ENCODE measurements at places on chromosomes 12 and 14. TPM values are rescaled to one million over a fixed set of nuclear protein-coding genes. Genes with fewer than 3 reads are reported as not detected.
A peak's percentile ranks its signal among the peaks of the same experiment; 100 is the strongest.

PCNX1 gene
- total RNA-seq = 80.2 TPM

MAPK1IP1L gene
- total RNA-seq = 81.8 TPM

KCNC2 gene
- not detected for total RNA-seq

DNA sequence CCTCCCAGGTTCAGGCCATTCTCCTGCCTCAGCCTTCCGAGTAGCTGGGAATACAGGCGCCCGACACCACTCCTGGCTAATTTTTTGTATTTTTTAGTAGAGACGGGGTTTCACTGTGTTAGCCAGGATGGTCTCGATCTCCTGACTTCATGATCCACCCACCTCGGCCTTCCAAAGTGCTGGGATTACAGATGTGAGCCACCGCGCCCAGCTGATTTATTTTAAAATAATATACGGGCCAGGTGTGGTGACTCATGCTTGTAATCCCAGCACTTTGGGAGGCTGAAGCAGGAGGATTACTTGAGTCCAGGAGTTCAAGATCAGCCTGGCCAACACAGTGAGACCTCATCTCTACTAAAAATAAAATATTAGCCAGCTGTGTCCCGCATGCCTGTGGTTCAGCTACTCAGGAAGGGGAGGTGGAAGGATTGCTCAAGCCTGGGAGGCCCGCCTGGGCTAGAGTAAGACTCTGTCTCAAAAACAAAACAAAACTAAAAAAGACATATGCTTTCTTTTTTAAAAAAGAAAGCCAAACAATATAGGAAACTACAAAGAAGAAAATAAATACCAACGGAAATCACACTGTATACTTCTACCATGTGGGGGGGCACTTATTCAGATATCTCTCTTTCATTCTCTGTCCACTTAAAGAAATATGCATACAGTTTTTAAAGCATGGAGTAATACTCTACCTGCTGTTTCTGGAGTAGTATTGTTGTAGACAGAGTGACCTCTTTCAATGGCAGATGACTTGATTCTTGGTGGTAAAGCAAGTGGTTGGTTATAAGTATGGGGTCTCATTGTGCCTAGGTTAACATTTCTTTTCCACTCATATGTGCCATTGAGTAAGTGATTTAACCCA lies 930 bp upstream of the MIA2 start:
- no peaks in the 10 kb centered on the region for H3K4me1 ChIP-seq
- no peak overlapping the region for H3K27ac ChIP-seq
- no peaks in the 10 kb centered on the region for H3K27me3 ChIP-seq
- peak; percentile 63 for DNase-seq

- H3K27ac ChIP-seq = no peak overlapping the region
- no peak for DNase-seq
- no peaks in the 10 kb centered on the region for H3K4me1 ChIP-seq
- H3K4me3 ChIP-seq = no peak overlapping the region
- H3K36me3 ChIP-seq = no peaks in the 10 kb centered on the region
Observed at GRCh38 chr14:95045836-95046430, 111.4 kb downstream of the DICER1 start.

- H3K27me3 ChIP-seq = no peaks in the 10 kb centered on the region
- no peak overlapping the region for H3K4me3 ChIP-seq
- DNase-seq = no peak
- no peaks in the 10 kb centered on the region for H3K36me3 ChIP-seq
- no peaks in the 10 kb centered on the region for H3K4me1 ChIP-seq
- H3K27ac ChIP-seq = no peak overlapping the region
Observed at GRCh38 chr14:26130690-26131089, 467.1 kb downstream of the NOVA1 start.

- no peaks in the 10 kb centered on the region for H3K4me1 ChIP-seq
- no peaks in the 10 kb centered on the region for H3K27me3 ChIP-seq
- no peak overlapping the region for H3K27ac ChIP-seq
- no peak overlapping the region for H3K4me3 ChIP-seq
Observed at GRCh38 chr14:65879248-65880009, 466.9 kb downstream of the FUT8 start.

DNA sequence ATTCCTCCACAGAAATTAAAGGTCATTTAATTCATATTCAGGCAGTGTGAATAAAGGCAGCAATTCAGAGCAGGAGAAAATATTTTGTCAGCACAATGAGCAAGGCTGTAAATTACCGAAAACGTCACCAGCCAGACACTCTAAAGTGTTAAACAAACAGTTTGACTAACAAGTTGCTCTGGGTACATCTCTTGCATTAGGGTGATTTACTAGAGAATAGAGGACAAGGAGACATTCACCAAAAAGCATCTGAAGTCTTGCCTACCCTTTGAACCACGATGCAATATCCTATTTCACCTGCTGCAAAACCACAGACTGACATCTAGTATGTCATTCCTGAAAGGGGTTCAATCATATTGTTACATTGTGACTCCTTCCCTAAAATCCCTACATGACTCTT lies 27.1 kb upstream of the GPHB5 start:
- no peak for DNase-seq
- H3K36me3 ChIP-seq = no peaks in the 10 kb centered on the region
- no peaks in the 10 kb centered on the region for H3K27me3 ChIP-seq
- H3K4me1 ChIP-seq = no peaks in the 10 kb centered on the region
- no peak overlapping the region for H3K4me3 ChIP-seq
- H3K27ac ChIP-seq = no peak overlapping the region

DNA sequence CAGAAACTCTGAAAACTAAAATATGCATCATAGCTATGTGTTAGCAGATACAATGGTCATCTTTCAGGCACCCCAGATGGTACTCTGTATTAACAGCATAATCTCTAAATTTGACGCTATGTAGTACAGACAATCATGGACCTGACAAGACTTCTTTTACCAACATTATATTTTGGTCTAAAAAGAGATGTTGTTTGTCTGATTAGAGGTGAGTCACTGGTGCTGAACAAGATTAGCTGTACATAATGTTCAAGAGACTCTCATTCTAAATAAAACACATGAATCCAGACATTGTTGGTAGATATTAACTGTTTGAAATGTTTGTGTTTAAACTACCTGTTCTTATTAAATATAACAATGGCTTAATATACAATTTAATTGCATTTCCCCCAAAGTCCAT lies 146.4 kb upstream of the LMNTD1 start:
- no peak overlapping the region for H3K4me3 ChIP-seq
- H3K27ac ChIP-seq = no peak overlapping the region
- no peak for DNase-seq
- H3K27me3 ChIP-seq = no peaks in the 10 kb centered on the region
- H3K4me1 ChIP-seq = no peaks in the 10 kb centered on the region
- H3K36me3 ChIP-seq = no peaks in the 10 kb centered on the region

GRCh38 chr12:115423546-115423987 lies 739.6 kb upstream of the TBX3 start:
- no peak overlapping the region for H3K4me3 ChIP-seq
- no peak overlapping the region for H3K27ac ChIP-seq
- no peaks in the 10 kb centered on the region for H3K4me1 ChIP-seq
- no peaks in the 10 kb centered on the region for H3K36me3 ChIP-seq
- H3K27me3 ChIP-seq = no peaks in the 10 kb centered on the region
- DNase-seq = no peak

DNA sequence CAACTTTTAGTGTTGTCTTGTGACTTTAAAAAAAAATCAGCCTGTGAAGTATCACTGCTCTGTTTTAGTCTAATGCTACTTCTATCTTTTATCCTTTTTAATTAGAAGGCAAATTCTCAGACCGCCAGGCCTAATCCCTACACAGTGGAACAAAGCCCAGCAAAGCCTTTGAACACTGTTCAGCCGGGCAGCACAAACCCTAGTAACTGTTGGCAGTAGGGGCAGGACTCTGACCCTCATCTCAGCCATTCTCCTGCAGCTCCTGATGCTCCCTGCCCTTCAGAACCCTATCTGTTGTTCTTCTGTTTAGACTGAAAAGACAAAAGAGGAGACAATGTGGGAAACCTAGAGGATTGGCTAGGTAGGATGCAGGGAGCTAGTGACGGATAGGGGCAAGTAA lies 78.0 kb upstream of the OTX2 start:
- H3K27ac ChIP-seq = no peak overlapping the region
- H3K4me1 ChIP-seq = no peaks in the 10 kb centered on the region
- H3K4me3 ChIP-seq = no peak overlapping the region

- DNase-seq = no peak
- H3K27me3 ChIP-seq = no peaks in the 10 kb centered on the region
- H3K4me1 ChIP-seq = no peaks in the 10 kb centered on the region
- no peaks in the 10 kb centered on the region for H3K36me3 ChIP-seq
- no peak overlapping the region for H3K4me3 ChIP-seq
- H3K27ac ChIP-seq = no peak overlapping the region
Observed at GRCh38 chr14:85301506-85301905, 228.4 kb upstream of the FLRT2 start.

DNA sequence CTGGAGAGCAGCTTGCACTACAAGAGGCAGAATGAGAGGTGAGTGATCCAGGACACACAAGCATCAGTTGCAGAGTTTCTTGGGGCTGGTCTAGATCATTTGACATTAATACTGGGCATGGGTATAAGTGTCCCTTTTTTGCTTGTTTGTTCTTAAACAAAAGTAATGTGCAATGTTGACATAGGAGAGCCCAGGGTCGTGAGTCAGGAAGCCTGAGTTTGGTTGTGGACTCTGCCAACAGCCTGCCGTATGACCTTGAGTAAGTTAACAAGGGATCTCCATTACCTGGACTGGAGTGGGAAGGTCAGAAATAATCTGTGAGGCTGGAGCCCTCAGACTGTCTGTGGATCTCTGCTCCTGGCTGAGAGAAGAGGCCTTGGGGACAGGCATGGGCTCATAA lies 170.3 kb downstream of the KCNA5 start:
- H3K4me1 ChIP-seq = no peaks in the 10 kb centered on the region
- H3K27me3 ChIP-seq = no peaks in the 10 kb centered on the region
- H3K36me3 ChIP-seq = no peaks in the 10 kb centered on the region
- no peak overlapping the region for H3K4me3 ChIP-seq
- H3K27ac ChIP-seq = no peak overlapping the region

DNA sequence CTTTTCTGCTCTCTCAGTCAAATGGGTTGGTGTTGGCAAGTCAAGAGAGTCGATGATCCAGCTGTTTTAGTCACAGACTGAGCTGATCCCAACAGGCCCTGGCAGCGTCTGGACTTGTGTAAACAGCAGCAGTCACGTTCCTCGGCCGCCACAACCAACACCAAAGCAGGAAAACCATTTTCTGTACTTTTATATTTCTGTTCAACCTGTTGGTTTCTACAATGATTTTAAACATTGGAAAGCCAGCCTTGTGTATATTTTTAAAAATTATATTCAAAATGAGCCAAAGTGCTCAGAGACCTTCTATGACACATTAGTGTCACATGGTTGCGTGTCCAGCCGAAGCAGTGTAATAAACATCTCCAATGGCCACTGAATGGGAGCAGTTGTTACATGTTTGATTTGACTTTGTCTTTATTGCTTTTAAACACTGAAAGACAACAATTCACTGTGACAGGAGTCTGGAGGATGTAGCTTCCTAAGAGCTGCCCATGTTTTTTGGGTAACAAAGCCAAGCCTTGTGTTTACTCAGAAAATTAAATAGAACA lies 5.9 kb upstream of the SIVA1 start:
- H3K27me3 ChIP-seq = no peaks in the 10 kb centered on the region
- no peak for DNase-seq
- no peaks in the 10 kb centered on the region for H3K36me3 ChIP-seq
- peak overlapping the region; percentile 23 for H3K27ac ChIP-seq
- peaks cover 5% of the 10 kb centered on the region for H3K4me1 ChIP-seq
- no peak overlapping the region for H3K4me3 ChIP-seq

DNA sequence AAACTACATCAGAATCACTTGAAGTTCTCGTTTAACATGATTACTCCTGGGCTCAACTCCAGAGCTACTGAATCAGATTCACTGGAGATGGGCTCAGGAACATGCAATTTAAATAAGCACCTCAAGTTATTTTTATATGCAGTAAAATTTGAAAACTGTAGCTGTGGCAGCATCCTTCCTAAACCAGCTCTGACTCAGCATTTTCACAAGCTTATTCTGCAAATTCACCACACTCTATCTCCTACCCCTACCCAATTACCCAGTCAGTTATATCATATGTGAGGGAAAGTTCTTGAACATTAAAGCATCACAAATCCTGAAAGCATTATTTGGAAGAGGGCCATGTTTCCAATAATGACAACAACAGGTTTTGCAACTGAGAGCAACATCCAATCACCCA lies 24.2 kb upstream of the LRRC9 start:
- H3K4me3 ChIP-seq = no peak overlapping the region
- no peaks in the 10 kb centered on the region for H3K4me1 ChIP-seq
- no peaks in the 10 kb centered on the region for H3K27me3 ChIP-seq
- no peak overlapping the region for H3K27ac ChIP-seq
- no peaks in the 10 kb centered on the region for H3K36me3 ChIP-seq

DNA sequence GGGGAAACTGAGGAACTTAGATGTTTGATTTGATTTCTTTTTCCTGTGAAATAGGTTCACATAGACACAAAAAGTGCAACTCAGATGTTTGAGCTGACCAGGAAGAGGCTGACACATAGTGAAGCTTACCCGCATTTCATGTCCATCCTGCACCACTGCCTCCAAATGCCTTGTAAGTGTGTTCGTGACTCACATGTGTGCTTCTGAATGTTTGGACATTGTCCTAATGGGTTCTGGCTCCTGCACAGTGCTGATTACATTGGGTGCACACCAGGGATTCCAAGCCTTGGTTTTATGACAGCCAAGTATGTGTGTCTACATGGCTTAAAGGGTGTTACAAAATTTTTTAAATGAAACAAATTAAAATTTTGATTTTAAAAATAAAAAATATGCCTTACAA lies 137.4 kb downstream of the DAAM1 start:
- no peak overlapping the region for H3K27ac ChIP-seq
- H3K27me3 ChIP-seq = no peaks in the 10 kb centered on the region
- no peak for DNase-seq
- H3K36me3 ChIP-seq = peaks cover 4% of the 10 kb centered on the region
- H3K4me3 ChIP-seq = no peak overlapping the region

GRCh38 chr12:91511795-91512420 lies 329.3 kb upstream of the DCN start:
- no peaks in the 10 kb centered on the region for H3K4me1 ChIP-seq
- no peak overlapping the region for H3K4me3 ChIP-seq
- no peaks in the 10 kb centered on the region for H3K36me3 ChIP-seq
- no peaks in the 10 kb centered on the region for H3K27me3 ChIP-seq
- H3K27ac ChIP-seq = no peak overlapping the region
- no peak for DNase-seq

- H3K27ac ChIP-seq = no peak overlapping the region
- no peaks in the 10 kb centered on the region for H3K4me1 ChIP-seq
- H3K27me3 ChIP-seq = no peaks in the 10 kb centered on the region
- H3K4me3 ChIP-seq = no peak overlapping the region
Observed at GRCh38 chr14:105039458-105040205, 18.7 kb upstream of the CDCA4 start.

- H3K27ac ChIP-seq = no peak overlapping the region
- H3K27me3 ChIP-seq = no peaks in the 10 kb centered on the region
- H3K4me1 ChIP-seq = no peaks in the 10 kb centered on the region
- DNase-seq = no peak
- no peak overlapping the region for H3K4me3 ChIP-seq
Observed at GRCh38 chr14:94514351-94514750, 5.1 kb upstream of the SERPINA12 start.

GRCh38 chr14:104076743-104077142 lies 8.8 kb upstream of the ASPG start:
- DNase-seq = no peak
- no peak overlapping the region for H3K4me3 ChIP-seq
- H3K4me1 ChIP-seq = no peaks in the 10 kb centered on the region
- H3K36me3 ChIP-seq = no peaks in the 10 kb centered on the region
